ENCODE measurements at places on chromosomes 5 and 9.

DNA sequence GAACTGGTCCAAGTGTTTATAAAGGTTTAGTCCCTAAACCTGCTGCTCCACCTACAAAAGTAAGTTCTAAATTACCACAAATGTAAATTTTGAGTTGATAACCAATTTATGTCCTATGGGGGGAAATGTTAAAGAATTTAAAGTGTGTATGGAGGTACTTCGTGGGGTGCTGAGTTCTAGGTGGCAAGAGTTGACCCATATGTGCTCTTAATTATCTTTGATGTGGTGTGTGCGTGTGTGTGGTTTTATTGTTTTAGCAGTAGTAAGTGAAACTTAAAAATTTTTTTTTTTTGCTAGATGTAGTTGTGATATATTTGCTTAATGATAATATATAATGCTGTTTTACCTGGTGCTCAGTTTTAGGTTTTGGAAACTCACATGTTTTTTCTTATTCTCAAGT is 72.6 kb downstream of the GPBP1 start:
- DNase-seq: no peak

GRCh38 chr5:82276800-82277612 is 1.1 kb downstream of the RPS23 start:
- no peak for DNase-seq

DNA sequence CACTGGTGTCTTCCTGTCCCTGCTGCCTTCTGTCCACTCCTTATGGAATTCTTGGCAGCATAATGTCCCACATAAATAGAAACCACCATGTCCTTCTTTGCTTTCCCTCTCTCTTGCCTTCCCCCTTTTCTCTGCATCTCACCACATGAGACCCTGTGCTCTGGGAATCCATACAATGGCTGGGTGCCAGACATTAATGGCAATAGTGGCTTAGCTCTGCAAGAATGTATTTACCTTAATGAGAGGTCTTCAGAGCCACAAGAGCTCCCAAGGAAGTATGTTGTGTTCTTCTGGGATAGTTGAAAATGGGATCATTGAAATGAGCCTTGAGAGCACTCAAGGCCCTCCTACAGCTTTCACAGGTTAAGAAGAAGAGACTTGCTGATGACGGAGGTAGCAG is 58.7 kb downstream of the ADAMTS16 start:
- DNase-seq: no peak

DNA sequence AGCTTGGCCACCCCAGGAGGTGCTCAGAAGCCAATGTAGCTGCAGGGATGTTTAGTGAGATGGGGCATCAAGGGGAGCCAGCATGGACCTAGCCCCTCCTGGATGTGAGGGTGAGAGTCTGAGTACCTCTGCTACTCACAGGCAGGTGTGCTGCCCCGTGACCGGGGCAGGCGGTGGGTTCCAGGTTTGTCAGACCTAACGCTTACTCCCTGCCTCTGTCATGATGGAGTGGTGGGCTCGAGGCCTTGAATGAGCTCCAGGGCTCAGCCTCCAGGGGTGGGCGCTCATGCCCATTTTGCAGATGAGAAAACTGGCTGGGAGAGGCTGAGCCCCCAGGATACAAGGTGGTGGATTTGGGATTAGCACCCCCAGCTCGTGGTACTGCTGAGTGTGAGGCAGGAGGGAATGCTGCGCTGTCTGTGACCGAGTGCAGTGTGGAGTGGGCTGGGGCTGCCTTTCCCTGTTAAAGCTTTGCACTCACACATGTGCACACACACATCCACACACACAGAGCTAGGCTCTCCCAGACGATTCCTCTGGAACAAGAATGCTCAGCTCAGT is 1.5 kb downstream of the RXRA start:
- DNase-seq: no peak

DNA sequence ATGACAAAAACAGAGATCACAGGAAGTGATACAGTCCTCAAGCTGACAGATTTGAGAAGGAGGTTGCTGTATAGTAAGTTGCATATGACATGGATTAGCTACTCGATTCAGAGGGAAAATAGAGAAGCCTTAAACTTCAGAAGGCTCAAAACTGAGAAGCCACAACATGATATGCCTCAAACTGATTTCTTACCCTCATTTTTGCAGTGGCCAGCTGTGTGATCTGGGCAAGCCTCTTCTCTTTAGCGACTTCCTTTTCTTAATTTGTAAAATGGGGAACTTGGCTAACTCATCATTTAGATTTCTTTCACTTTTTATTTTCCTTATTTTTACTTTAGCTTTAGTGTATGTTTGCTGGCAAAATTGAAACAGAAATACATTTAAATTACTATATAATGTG is 421.1 kb downstream of the KIF4B start:
- no peak for DNase-seq

- DNase-seq: no peak
These were observed 51.0 kb downstream of the PTPDC1 start for GRCh38 chr9:94135222-94135621.

DNA sequence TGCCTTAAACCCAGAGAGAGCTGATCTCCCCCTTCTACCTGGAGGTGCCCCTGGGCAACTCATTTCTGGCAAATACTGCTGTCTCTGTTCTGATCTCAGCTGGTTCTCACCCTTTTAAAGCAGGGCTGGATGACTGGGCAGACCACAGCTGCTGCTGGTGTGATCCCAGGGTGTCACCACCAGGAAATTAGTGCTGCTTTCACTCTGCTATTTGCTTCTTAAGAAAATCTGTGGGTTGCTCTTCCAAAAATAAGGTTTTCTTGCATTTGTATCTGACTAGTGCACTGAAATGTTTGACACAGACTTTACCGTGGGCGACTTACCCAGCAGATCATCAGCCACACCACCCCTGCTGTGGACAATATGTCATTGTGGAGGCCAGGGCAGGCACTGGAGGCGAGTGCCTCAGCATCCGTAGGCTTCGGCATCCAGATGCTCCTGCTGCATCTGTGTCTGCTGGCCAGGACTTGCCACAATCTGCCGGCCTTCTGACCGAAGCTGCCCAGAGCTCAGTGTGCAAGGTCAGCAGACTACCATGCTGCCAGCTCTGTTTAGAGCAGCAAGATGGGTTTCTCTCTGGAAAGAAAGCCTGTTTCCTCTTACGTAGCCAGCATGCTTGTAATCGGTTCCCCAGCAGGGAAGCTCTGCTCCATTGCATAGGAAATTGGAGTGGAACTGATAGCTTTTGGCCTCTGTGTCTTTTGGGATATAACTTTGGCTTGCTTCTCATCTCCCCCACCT is 13.6 kb downstream of the ARHGAP26 start:
- no peak for DNase-seq

DNA sequence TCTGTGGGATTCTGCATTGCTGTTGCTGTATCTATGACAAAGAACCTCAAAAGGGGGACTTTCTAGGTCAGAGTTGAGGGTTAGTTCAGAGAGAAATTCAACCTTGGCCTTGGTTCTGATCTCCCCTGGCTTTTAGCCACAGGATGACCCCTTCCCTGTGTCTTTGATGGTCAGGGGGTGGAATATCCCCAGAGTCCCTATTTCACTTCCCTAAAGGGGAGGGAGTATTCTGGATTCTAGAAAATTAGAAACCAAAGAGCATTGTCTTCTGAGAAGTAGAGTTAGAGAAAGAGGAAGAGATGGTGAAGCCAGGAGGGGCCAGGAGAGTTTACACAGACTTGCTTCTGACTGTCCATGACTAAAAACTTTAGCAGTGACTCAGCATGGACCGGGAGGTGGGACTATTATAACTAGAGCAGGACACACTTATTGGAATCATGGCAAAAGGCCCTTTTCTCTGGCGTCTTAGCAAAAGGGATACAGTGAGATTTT is 56.2 kb upstream of the LPAR1 start:
- no peak for DNase-seq

GRCh38 chr5:120479066-120479465 is 15.0 kb downstream of the PRR16 start:
- DNase-seq: no peak

- DNase-seq: no peak
These were observed 23.4 kb downstream of the PAM start for GRCh38 chr5:102778478-102778877.

GRCh38 chr5:55231029-55231918 is 2.1 kb downstream of the CCNO start:
- no peak for DNase-seq

DNA sequence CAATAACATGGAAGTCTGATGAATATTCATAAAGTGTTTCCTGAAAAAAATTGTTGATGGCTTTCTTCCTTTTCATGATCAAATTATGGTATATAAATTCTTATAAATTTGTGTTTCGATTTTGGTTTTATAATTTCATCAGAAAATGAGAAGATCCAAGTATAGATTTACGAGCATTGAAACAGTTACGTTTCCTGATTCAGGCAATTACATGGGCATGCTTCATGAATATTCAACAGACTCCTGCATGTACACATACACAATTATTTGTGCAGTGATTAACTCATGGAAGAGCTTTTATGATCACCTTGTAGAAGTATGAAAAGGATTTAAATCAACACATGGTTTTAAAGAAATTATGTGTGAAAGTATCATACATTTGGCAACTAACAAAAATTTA is 136.7 kb downstream of the MPDZ start:
- no peak for DNase-seq

DNA sequence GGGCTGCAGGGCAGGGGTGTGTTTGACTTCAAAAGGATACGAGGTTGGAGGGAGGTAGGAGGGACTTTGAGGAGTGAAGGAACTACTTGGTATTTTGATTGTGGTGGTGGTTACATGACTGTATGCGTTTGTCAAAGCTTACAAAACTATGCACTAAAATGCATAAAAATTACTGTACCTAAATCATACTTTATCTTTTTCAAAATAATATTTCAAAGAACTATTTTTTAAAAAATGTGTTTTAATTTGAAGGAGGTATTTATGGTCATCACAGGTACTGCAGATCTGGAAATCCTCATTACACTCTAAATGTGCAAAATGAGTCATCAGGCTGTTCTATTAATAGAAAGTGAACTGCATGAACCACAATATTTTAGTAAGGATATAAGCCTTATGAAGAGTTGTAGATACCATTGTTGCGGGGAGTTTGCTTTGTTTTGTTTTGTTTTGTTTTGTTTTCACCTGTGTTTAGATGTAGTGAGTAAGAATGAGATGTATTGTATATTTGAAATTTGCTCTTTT is 116.9 kb downstream of the ARRDC3 start:
- no peak for DNase-seq

DNA sequence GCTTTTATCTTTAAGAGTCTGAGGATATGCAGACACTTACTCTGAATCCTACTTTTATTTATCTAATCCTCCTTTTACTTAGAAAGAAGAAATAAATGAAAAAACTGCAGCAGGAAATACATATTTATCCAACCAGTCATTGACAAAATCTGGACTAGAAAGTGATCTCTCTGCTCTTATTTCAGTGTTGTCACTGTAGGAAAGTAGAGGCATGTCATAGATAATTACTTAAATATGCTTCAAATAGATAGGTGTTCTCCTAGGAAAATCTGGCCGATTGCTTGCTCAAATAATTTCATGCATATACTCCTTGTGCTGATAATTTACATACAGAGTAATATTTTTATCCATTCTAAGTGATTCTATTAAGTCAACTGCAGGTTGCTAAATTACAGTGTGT is 2001.9 kb upstream of the C9orf72 start:
- DNase-seq: no peak

DNA sequence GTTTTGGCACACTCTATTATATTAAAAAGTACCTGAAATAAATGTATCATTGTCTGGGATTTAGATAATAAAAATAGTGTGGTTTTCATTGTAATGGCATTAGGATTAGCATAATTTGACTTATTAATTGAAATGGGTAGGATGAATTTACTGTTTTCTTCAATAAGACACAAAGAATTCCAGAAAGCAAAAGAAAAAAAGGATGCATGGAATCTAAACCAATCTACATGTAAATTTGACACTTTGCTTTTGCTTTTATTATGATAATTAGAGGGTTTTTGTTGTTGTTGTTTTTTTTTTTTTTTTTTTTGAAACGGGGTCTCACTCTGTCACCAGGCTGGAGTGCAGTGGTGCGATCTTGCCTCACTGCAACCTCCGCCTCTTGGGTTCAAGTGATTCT is 304.8 kb upstream of the EFNA5 start:
- DNase-seq: no peak

GRCh38 chr5:133714161-133714915 is 102.0 kb upstream of the FSTL4 start:
- no peak for DNase-seq

DNA sequence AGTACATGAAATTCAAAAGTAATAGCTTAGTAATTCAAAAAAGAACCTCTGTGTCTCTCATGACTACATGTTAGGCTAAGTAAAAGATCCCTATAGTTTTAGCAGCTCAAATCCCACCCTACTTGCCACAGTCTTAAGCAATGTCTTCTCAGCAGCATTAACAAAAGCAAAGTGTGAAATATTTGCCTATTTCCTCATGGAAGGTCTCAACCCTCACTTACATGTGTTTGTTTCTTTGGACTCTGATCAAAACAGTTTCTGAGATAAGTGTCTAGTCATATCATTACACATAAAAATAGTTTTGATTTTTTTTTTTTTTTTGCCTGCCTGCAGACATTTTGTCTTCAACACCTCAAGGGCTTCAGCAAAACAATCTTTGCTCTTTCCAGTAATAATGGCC is 310.5 kb downstream of the CETN3 start:
- DNase-seq: no peak

GRCh38 chr5:38795986-38796741 is 49.6 kb upstream of the OSMR start:
- no peak for DNase-seq

- DNase-seq: no peak
These were observed 1313.7 kb downstream of the PTPRD start for GRCh38 chr9:9299134-9299533.

GRCh38 chr5:39214912-39215709 is 4.3 kb downstream of the FYB1 start:
- DNase-seq: no peak

GRCh38 chr5:86864051-86864450 is 246.3 kb downstream of the COX7C start:
- no peak for DNase-seq

- DNase-seq: no peak
These were observed 20.4 kb downstream of the ANKS6 start for GRCh38 chr9:98775831-98776441.

DNA sequence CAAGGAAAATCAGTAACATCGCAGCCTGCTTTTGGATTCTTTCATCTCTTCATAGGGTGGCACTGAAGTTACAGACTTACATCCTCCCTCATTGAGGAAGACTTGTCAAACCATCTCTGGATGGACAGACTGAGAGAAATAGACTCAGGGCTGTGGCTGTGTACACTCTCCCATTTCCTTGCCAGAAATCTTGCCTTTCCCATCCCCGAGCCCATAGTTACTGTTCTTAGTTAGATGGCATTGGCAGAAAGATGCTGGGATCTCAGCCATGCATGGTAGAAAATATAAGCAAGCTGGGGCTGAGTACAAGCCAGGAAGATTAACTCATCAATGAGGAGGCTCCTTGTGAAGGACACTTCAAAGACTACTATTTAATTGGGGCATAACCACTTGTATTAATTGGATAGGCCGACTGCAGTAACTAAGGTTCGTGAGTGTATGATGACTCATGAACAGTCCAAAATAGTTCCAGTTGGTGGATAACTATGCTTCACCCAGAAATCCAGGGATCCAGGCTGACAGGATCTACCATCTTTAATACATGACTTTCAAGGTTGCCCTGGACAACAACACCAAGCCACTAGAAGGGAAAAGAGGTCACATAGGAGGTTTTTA is 137.9 kb downstream of the TMEM38B start:
- DNase-seq: no peak

Data from stimulated activated CD4-positive, alpha-beta T cell treated with anti-CD3 and anti-CD28 coated beads, Interleukin-1b, Interleukin-23, amount 100 ng/mL, for 1 hour (primary cell).